Activated naive CD4-positive, alpha-beta T cell treated with anti-CD3 and anti-CD28 coated beads for 36 hours (primary cell): ENCODE measurements at places on chromosomes 2 and 18.

GRCh38 chr2:83572400-83572799 is 886.7 kb downstream of the SUCLG1 start:
- no peak for DNase-seq

DNA sequence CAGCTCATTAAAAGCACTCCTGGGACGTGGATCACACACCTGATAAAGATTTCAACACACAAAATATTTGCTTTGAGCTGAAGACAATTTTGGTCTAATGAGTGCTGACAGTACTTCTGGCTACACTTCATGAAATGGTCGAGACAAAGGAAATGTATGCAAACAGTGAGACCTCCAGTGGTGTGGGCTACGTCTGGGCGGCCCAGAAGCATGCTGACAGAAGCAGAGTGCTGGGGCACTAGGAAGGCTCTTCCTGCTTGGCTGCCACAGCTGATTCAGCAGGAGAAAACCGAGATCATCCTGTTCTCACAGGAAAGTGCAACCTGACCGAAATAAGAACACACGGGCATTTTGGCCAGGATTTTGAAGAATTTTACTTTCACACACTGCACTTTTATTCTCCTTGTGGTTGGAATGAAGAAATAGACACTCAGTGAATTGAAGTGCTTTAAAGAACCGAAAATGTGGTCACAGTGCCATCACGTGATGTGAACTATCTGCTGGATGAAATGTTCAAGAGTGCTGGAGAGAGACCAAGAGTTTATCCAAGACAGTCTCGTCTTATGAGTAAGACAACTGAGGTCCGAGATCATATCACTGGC is 149.5 kb downstream of the CCBE1 start:
- DNase-seq: no peak

DNA sequence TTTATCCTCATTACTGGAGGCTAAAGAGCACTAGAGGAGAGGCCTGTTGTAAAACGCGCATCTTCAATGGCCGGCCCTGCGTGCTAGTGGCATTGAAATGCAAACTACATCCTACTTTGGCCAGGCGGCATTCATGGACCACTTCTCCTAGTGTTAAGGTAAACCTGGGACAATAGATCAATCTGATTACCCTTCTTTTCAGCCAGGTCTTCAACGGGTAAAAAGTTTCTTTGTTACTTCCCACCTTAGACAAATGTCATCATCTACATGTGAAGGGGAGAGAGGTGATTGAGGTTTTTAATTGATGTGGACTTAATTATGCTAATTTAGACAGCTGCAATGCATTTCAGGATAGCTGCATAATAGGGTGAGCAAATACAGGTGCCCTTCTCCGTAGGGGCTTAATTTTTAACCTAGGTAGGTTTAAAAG is 628.0 kb downstream of the ZEB2 start:
- no peak for DNase-seq

- DNase-seq: no peak
Observed at GRCh38 chr2:37402636-37403035, 58.2 kb downstream of the QPCT start.

GRCh38 chr2:114789989-114790388 is 347.5 kb downstream of the DPP10 start:
- no peak for DNase-seq

GRCh38 chr2:238087211-238087610 is 12.9 kb upstream of the ESPNL start:
- DNase-seq: no peak

DNA sequence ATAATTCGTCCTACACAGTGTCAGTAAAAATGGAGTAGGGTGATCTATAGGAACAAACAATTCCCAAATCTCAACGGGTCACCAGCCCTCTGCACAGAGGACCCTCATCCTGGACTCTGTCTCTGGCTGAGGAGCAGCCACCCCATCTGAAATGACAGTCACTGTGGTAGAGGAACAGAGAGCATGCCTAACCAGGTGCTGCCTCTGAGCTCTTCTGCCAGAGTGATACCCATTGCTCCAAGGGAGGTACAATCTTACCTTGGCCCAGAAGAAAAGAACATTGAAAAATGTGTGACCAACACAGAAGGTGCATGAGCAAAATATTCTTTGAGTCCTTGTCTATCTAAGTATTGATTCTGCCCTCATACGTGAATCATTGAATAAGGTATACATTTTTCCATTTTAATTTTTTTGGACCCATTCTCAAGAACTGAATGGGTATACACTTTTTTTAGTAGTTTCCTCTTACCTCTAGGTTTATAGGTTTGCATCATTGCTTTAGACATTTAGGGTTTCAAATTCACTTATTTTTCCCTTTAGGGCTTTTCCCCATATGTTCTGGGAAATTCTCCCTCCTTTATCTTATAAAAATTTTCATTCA is 8.7 kb downstream of the SP140 start:
- peak; percentile 18 for DNase-seq
